ENCODE measurements at places on chromosomes 6 and 20.

GRCh38 chr20:63789836-63790571 is 41.1 kb downstream of the ZBTB46 start:
- DNase-seq = no peak

- DNase-seq = no peak
Measured at GRCh38 chr20:43843965-43844660, 70.5 kb upstream of the TOX2 start.

DNA sequence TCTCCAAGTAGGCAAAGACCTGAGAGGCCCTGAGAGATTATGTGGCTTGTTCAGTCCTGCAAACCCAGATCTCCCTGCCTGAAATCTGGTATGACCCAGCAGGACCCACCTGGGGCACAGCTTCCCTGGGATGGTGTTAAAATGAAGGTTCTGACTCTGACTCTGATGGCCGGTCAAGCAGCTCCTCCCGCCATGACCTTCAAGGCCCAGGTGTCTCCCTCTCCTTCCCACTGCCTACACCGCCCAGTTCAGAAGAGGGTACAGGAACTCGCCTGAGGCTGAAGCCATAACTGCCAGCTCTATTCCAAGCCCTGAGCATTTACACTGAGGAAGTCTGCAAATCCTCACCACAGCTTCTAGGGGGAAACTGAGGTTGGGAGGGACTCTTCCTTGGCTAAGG is 5.9 kb upstream of the CST7 start:
- no peak for DNase-seq

- no peak for DNase-seq
Measured at GRCh38 chr6:37822851-37823682, 3.5 kb downstream of the ZFAND3 start.

DNA sequence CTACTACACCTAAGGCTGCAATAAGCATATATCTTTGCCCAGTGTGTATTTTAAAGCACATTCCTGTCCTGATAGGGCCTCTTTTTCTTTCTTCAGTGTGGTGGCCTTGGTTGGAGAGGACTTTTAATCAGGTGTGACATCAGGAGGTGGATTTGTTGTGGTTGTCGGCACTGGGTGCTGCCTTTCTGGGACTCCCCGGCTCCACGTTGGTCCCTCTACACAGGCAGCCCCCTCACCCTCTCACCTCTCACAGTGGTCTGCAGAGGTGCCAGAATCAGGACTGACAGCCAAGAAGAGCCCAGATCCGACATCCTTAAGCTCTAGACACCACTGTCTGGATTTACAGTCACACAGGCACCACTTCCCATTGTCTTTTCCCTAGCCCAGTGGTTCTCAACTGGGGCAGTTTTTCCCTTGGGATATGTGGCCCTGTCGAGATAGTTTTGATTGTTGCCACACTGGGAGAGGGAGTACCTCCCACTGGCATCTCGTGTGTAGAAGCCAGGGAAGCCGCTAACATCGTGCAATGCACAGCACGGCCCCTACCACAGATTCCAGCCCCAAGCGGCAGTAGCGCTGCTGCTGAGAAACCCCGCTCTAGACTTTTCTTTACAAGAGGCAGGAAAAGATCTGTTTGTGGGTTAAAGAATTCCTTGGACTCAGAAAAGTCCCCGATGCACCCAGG is 314.1 kb downstream of the QKI start:
- no peak for DNase-seq

DNA sequence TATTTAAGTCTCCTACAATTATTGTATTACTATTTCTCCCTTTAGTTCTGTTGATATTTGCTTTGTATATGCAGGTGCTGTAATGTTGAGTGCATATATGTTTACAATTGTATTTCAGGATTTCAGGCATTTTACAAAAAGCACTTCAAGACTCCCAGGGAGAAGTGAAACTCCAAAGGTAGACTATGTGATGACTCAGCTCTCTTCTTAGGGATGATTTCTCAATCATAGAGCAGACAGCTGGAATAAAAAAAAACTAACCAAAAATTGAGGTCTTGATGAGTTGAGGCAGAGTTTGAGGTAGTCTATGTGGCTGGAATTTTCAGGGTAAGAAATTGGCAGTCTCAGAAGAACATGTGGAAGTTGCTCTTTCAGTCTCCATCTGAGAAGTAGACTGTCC is 786.1 kb downstream of the TFAP2A start:
- no peak for DNase-seq

GRCh38 chr20:39399463-39399862 is 437.3 kb downstream of the DHX35 start:
- DNase-seq = no peak

DNA sequence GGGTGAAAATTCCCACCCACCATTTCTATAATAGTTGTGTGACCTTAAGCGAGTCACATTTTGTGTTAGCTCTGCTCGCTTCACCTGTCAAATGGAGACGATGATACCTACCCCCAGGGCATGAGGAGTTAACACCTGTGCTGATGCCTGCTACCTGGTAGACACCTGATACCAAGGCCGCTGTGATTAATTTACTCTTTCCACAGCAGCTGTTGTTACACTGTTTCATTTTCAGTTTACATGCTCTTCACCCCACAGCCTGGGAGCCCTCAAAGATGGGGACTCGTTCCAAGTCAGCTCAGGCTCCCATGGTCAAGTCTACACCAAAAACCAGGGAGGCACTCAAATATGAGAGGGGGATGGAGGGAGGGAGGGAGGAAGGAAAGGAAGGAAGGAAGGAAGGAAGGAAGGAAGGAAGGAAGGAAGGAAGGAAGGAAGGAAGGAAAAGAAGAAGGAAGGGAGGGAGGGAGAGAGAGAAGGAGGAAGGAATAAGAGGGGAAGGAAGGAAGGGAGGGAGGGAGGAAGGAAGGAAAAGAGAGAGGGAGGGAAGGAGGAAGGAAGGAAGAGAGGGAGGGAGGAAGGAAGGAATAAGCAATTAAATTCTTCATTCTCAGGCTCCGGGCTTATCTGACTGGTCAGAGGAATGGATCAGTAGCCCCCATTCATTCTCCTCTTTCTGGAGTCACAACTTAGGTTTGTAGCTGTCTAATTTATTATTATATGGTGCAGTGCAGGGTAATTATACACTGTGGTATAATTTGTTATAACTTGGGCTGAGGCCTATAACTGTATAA is 40.9 kb downstream of the PDYN start:
- DNase-seq = no peak

DNA sequence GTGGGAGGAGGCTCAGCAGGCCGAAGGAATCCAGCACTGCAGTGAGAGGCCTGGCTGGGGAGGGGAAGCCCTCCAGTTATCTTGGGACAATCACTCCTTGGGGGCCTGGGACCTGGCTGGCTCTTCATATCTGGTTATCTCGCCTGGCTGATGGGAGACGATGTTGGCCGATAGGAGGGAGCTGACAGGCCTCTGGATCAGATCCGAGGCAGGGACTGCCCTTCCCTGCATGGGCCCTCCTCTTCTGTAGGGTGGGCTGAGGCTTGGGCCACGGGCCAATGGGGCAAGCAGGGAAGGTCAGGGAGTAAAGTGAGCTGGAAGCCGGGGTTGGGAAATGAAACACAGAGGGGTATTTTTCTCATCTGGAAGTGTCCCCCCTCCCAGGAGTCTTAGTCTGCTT is 25.2 kb downstream of the MANBAL start:
- no peak for DNase-seq

- DNase-seq = no peak
Measured at GRCh38 chr6:141593311-141593710, 539.4 kb upstream of the GJE1 start.

All from esophagus muscularis mucosa (tissue), 4 donors.